ENCODE measurements at places on chromosomes 13 and 19.

DNA sequence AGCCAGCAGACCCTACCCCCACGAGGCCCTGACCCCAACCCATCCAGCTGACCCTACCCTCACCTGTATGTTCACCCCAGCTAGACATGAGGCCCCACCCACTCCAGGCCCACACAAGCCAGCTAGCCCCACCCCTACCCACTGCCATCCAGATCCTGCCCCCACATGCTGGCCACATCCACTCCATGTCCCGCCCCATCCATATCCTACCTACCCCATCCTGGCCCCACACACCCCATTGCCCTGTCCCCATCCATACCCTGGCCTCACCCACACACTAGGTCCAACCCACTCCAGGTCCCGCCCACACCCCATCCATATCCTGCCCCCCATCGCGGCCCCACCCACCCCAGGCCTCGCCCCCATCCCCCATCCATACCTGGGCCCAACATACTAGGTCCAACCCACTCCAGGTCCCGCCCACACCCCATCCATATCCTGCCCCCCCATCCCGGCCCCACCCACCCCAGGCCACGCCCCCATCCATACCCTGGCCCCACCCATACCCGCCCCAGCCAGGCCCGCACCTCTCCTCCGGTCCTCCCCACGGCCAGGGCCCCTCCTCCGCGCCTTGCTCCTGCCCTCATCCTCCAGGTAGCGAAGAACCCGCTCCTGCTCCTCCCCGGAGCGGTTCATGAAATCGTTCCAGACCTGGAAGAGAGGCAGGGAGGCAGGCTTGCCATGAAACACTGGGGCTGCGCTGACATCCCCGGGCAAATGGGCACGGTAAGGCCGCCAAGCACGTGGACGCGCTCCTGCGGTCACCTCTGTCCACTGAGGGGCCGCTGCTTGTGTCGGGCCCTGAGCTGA, 7.2 kb downstream of the RNU6-9 start:
- no peak for DNase-seq

DNA sequence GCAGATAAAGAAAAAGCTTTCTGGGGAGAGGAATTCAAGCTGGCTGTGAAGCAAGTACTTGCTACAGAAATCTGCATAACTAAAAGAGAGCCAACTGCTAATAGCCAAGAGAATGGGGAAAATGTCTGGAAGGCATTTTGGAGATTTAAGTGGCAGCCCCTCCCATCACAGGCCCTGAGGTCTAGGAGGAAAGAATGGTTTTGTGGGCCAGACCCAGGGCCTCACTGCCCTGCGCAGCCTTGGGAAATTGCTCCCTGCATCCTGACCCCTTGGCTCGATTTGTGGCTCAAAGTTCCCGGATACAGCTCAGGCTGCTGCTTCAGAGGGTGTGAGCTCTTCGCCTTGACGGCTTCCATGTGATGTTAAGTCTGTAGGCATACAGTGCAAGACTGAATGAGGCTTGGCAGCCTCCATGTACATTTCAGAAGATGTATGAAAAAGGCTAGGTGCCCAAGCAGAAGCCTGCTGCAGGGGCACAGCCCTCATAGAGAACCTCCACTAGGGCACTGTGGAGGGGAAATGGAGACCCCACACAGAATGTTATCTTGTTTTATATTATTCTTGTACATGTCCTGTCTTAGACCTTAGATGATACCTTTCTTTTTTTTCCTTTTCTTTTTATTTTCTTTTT, 34.4 kb downstream of the MZT1 start:
- no peak for DNase-seq

GRCh38 chr19:39299404-39299803, 3.2 kb downstream of the IFNL1 start:
- DNase-seq: no peak

- no peak for DNase-seq
Observed at GRCh38 chr13:24648983-24649687, 31.1 kb upstream of the ATP12A start.

- no peak for DNase-seq
Observed at GRCh38 chr19:3108775-3109174, 14.6 kb downstream of the GNA11 start.

- DNase-seq: no peak
Observed at GRCh38 chr19:3024870-3025548, 4.1 kb downstream of the TLE2 start.

DNA sequence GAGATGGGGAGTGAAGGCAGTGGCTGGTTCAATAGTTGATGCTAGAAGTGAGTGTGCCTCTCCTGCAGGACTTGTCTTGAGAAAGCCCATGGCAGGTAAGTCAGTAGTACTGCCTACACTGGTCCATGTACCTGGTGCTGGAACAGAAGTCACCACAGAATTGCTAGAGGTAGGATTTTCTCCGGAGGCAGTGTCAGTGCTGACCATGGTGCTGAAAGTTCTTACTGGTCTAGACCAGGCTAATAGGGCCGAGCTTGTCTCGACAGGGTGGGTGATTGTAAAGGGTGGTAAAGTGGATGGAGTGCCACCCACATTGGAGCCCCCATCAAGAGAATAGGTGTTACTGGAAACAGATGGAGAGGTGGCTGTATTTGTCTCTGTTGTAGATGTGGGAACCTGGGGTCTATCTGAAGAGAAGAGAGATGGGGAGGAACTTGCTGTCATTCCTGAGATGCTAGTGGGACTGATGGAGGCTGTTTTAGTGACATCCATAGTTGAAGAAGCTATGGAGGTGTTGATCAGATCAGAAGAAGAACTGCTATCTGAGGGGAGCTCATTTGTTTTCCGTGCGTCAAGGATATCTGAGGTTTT, 36.6 kb downstream of the MUC16 start:
- no peak for DNase-seq

GRCh38 chr13:102190930-102191329, 210.9 kb downstream of the FGF14 start:
- peak; percentile 28 for DNase-seq

DNA sequence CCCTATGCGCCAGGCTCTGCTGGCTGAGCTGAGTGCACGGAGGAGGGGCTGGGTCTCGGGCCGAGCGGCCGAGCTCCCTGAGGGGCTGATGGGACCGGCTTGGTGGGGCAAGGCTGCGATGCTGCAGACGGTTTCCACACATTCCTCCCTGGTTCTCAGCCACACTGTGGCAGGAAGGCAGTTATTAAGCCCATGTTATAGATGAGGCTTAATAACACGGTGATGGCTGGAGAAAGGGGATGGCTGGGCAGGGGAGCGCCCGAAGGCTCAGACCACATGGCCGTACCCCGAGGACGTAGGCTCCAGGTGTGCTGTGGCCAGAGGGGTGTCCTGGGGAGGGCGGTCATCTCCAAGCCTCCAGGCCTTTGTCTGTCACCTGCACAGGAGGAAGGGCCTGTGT, 58.6 kb downstream of the MCF2L start:
- DNase-seq: no peak

- DNase-seq: no peak
Observed at GRCh38 chr13:71830323-71830722, 36.7 kb downstream of the DACH1 start.

- no peak for DNase-seq
Observed at GRCh38 chr13:94332359-94333096, 147.0 kb downstream of the DCT start.

- DNase-seq: no peak
Observed at GRCh38 chr19:35088131-35088913, 27.3 kb upstream of the FXYD3 start.

DNA sequence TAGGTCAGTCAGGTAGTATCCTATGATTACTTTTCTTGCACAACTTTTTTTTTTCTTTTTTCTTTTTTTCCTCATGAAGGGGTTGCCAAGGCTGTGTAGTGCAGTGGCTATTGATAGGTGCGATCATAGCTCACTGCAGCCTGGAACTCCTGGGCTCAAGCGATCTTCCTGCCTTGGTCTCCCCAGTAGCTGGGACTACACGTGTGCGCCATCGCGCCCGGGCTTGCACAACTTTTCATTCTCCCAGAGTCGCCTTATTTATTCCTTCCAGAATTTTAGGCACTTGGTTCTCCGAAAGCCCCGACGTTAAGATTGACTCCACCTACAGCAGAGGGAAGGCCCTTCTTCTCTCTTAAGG, 867 bp upstream of the ZNF613 start:
- no peak for DNase-seq

Measured in LNCaP clone FGC (cell line).